ENCODE measurements at places on chromosomes 12 and 14.

- DNase-seq: no peak
Observed at GRCh38 chr14:55976655-55977054, 141.6 kb upstream of the PELI2 start.

DNA sequence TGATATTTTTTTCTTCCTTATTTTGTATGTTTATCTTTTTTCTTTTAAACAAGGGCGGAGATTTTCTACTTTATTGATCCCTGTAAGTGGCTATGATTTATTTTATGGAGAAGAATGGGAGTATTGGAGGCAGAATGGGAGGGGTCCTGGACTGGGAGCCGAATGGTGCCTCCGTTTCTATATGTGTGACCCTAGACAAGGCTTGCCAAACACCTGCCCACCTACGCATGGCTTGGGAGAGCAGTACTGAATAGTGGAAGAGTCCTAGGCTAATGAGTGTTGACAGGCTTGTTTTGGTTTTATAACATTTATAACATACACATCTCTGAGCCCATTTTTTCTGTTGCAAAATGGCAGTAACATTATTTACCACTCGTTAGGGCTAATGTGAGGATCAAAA lies 29.0 kb downstream of the STK38L start:
- no peak for DNase-seq

GRCh38 chr14:89298056-89298834 lies 118.8 kb downstream of the FOXN3 start:
- no peak for DNase-seq

GRCh38 chr14:72777636-72778035 lies 116.3 kb downstream of the DPF3 start:
- no peak for DNase-seq

DNA sequence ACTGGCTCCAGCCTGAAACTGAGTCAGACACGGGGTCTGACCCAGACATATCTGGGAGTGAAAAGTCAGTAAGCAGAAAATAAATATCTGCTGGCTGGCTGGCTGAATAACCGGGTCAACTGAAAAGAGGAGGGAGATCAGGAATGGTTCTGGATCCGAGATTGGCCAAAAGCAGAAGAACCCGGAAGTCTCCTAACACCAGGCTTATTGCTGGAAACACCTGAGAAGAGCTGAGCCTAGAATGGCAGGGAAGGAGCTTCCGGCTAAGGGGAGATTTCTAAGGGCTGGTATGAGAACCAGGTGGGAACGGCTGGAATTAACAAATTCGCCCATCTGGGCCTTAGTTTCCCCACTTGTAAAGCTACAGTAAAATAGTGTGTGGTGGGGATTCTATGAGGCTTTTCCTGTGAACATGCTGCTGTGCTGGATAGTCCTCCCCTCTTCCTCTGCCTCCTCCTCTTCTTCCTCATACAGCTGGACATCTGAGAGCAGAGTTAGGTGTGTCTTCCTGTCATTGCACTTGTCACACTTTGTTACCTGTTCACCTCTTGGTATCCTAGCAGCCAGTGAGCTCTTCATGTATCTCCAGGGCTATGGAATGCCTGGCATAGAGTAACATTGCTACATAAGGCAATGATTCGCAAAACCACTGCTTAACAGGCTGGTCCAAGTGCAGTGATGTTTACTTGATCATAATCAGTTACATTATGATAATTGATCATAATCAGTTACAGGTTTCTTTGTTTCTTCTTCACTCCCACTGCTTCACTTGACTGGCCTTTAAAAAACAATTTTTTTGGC lies 2.0 kb upstream of the SHMT2 start:
- DNase-seq: no peak

DNA sequence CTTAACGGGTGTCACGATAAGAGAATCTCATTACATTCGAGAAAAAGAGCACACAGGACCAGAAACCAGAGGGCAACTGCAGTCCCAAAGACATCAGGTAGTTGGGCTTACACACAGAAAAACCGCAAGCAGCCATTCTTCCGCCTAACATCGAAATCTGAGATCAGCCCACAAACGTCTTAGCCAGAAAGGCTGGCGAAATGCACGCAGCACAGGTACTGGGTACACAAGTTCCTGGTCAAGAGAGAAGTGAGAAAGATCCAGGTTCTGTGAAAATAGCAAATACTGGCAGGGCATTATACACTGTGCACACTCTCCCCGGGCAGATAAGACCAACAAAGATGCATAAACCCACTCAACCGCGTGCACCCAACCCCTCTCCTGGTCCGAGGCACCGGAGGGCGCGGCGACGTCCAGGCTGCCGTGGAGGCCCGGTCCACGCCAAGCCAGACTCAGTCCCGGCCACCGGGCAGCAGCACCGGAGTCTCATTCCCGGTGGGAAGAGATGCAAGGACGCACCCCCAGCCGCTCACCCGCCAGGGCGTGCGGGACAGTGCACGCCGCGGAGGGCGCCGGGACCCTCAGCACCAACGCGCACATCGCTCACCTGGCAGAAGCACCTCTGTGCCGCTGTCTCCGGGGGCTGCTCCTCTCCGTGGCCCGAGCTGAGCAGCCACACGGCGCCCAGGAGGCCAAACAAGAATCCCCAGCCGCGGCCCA lies 437 bp downstream of the ERO1A start:
- peak; percentile 85 for DNase-seq

- no peak for DNase-seq
Observed at GRCh38 chr12:6478416-6478815, 7.9 kb upstream of the VAMP1 start.

DNA sequence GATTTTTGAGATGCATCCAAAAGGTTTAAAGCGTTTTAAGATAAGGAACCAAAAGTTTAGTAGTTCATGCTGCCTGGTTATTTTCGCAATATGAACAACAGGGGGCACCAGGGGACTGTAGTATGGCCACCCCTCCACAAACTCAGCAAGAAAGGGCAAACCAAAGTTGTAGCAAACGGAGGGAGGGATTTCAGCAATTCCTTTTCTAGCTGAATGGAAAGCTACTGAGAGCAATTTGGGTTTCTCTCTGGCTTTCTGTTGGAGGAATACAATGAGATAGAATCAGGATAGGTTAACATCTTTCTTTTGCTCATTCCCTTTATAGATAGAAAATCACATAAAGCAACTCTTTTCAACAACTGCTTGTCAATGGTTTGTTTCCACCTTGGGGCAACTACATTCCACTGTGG lies 62.5 kb downstream of the DRAM1 start:
- DNase-seq: peak; percentile 90
